ENCODE measurements at places on chromosomes 3 and 15. TPM values are rescaled to one million over a fixed set of nuclear protein-coding genes. Genes with fewer than 3 reads are reported as not detected.

- H3K36me3 ChIP-seq = peaks cover 48% of the 10 kb centered on the region
- H3K4me3 ChIP-seq = no peak overlapping the region
- no peaks in the 10 kb centered on the region for H3K27me3 ChIP-seq
- no peak for DNase-seq
- peak overlapping the region; percentile 46 for H3K27ac ChIP-seq
These were observed 560.8 kb downstream of the FOXP1 start for GRCh38 chr3:71022551-71023335.

DNA sequence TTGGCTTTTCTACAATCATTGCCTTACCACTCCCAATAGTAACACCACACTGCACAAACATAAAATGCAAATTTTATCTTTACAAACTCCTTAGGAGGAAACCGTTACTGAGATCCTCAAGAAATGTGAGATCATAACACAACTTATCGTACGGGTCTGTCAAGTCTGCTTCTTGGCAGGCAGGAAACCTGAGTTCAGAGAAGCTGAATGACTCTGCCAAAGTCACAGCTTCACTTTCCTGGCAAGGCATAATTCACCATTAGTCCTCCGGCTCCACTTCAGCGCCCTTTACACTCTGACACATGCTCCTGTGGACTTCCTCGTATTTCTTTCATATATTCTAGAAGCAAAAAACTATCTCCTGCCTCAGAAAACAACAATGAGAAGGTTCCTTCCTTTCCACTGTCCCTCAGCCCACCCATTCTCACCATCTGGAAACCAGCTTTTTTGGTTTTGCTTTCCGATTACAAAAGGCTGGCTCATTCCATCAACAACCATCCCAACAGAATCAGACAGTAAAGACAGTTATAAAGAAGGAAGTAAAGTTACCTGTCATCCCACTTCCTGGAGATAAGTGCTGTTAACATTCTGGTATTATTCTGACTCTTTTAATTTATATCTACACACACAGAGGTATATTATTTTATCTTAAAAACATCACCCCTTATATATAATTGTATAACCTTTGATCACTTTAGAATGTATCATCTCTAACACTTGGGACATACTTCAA lies 223.4 kb downstream of the STT3B start:
- peak; percentile 38 for DNase-seq
- peaks cover 6% of the 10 kb centered on the region for H3K36me3 ChIP-seq
- H3K4me1 ChIP-seq = peaks cover 48% of the 10 kb centered on the region
- H3K27ac ChIP-seq = peak overlapping the region; percentile 93

DNA sequence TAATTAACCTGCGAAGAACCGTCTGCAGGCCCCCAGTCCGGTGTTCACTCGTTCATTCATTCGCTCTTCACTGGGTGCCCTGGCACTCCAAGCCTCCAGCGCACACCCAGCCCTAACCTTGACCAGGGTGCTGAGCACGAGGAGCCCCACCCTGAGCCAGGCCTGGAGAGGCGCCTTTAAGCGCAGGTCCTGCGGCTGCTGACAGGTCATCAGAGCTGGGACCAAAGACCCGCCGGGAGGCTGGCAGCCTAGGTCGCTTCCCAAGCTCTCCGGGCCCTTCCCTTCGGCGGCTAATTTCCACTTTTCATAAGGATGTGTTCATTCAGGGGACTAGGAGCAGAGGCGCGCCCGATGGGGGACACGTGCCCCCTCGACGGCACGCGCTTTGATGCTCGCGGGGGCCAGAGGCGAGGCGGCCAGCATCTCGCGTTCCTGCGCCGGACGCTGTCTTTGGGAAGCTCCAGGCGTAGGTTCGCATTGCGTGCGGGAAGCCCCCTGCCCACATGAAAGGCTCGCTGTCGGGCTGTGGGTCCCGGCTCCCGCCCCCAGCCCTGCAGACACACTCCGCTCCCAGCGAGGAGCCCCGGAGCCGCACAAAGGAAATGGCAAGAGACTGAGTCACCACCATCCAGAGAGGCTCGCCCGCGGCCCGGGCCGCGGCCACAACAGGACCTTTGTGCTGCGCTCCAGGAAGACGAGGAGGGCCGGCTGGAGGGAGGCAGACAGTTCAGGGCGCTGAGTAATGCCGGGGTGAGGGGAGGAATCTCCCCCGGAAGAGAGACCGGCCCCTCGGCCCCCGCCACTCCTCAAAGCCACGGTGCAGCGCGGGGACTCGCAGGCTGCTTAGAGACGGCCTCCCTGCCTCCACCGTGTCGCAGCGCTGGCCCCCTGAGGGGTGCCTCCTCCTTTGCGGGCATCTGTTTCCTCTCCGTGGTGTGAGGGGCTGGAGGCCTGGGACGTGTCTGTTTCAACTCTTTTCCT lies 266.4 kb upstream of the HES1 start:
- H3K4me1 ChIP-seq = peaks cover 10% of the 10 kb centered on the region
- H3K27me3 ChIP-seq = peaks cover 31% of the 10 kb centered on the region
- DNase-seq = no peak
- H3K27ac ChIP-seq = no peak overlapping the region

DNA sequence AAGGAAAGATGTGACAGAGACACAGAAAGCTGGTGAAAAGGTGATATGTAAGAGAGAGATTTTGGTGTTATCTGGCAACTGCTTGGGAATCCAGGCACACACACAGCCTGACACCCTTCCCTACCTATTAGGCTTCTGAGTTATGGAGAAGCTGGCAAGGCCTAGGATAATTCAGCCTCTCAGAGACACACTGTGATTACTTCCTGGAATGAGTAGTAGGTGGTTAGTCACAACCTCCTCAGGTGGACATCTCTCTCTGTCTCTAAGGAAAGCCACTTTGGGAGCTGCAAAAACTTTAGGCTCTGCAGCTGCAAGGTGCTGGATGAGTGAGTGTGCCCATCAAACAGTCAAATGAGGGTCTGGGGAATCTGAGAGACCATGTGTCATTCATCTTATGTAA lies 201.9 kb downstream of the PDCD6IP start:
- no peaks in the 10 kb centered on the region for H3K27me3 ChIP-seq
- no peak overlapping the region for H3K27ac ChIP-seq
- no peak for DNase-seq
- H3K4me3 ChIP-seq = no peak overlapping the region
- no peaks in the 10 kb centered on the region for H3K4me1 ChIP-seq

- no peak for DNase-seq
- no peak overlapping the region for H3K4me3 ChIP-seq
- H3K36me3 ChIP-seq = peaks cover 4% of the 10 kb centered on the region
- H3K4me1 ChIP-seq = peaks cover 17% of the 10 kb centered on the region
These were observed 37.9 kb downstream of the GASK1A start for GRCh38 chr3:43017004-43017403.

DNA sequence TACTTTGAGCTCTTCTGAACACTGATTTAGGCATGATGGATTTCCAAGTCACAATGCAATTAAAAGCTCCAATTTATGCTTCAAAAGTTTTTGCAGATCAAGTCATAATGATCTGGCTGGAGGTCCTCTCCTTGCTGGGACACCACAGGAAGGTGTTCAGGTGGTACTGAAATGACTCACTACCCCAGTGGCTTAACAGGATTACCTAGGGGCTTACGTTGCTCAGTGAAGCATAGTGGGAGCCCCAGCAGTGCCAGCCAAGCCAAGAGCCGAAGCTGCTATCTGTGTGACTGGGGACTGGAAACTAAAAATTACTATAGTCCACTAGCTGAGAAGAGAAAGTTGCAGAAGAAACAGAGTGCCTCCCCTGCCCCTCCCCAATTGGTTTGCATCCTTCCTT lies 110.1 kb upstream of the LPP start:
- H3K27ac ChIP-seq = no peak overlapping the region
- H3K4me3 ChIP-seq = no peak overlapping the region
- H3K27me3 ChIP-seq = peaks cover 3% of the 10 kb centered on the region
- no peaks in the 10 kb centered on the region for H3K36me3 ChIP-seq

DNA sequence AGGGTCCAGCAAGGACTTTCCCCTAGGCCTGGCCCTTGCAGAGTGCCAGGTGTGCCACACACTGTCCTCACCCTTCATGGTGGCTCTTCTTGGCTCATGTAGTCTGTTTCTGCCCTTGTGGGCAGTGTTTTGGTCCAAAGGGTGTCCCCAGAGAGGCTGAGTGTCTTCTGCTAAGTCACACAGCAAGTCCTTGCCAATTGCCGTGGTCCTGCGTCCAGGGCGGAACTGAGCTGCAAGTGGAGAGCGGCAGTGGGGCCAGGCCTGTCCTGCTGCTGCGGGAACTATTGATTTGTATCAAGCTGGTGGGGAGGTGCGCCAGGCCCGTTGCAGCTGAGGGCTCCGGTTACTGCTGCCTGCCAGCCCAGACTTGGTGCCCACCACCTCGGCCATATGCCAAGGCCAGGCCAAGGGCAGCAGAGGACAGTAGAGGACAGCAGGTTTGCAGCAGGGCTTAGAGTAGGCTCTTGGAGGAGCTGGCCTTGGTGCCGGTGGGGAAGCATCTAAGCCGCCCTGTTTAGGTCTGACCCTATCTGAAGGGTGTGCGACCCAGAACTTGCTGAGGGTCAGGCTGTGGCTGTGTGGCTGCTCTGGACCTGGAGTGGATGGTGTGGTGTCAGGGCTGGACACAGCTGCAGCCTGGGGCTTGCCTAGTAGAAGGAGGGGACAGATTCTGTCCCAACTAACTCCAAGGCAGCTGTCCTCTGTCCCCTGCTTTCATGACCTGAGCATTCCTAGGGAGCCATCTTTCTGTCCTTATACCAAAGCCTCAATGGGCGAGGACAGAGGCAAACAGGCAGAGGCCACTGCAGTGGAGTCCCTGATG lies 4.5 kb downstream of the AMIGO3 start:
- DNase-seq = no peak
- H3K27ac ChIP-seq = no peak overlapping the region
- no peak overlapping the region for H3K4me3 ChIP-seq
- peaks cover 5% of the 10 kb centered on the region for H3K36me3 ChIP-seq
- no peaks in the 10 kb centered on the region for H3K27me3 ChIP-seq

- DNase-seq = no peak
- H3K4me3 ChIP-seq = no peak overlapping the region
- no peak overlapping the region for H3K27ac ChIP-seq
- H3K27me3 ChIP-seq = no peaks in the 10 kb centered on the region
- no peaks in the 10 kb centered on the region for H3K4me1 ChIP-seq
- H3K36me3 ChIP-seq = no peaks in the 10 kb centered on the region
These were observed 515.9 kb downstream of the NLGN1 start for GRCh38 chr3:173913397-173913796.

- no peak for DNase-seq
- H3K4me3 ChIP-seq = no peak overlapping the region
- no peaks in the 10 kb centered on the region for H3K4me1 ChIP-seq
- H3K36me3 ChIP-seq = no peaks in the 10 kb centered on the region
These were observed 290.6 kb downstream of the SATB1 start for GRCh38 chr3:18134386-18135059.

GRCh38 chr3:115523458-115523857 lies 99.9 kb upstream of the GAP43 start:
- no peaks in the 10 kb centered on the region for H3K27me3 ChIP-seq
- H3K27ac ChIP-seq = no peak overlapping the region
- no peak for DNase-seq
- peaks cover 9% of the 10 kb centered on the region for H3K4me1 ChIP-seq
- no peaks in the 10 kb centered on the region for H3K36me3 ChIP-seq

- H3K27me3 ChIP-seq = peaks cover 47% of the 10 kb centered on the region
- H3K27ac ChIP-seq = no peak overlapping the region
- DNase-seq = no peak
- H3K36me3 ChIP-seq = no peaks in the 10 kb centered on the region
- no peaks in the 10 kb centered on the region for H3K4me1 ChIP-seq
These were observed 12.4 kb upstream of the GREM1 start for GRCh38 chr15:32705446-32705845.

- H3K27me3 ChIP-seq = peaks cover 23% of the 10 kb centered on the region
- H3K36me3 ChIP-seq = no peaks in the 10 kb centered on the region
- DNase-seq = no peak
These were observed 9.2 kb downstream of the ILDR1 start for GRCh38 chr3:122012821-122013220.

GRCh38 chr15:43220991-43221403 lies at the start of gene EPB42:
Gene EPB42, minus strand, starts transcription at chr15:43221018. Its CDS starts 193 bp downstream, at chr15:43220825.
- no peak within 1 kb of the TSS for H3K27ac ChIP-seq
- H3K27me3 ChIP-seq = peaks cover 19% of the 10 kb centered on the region
- no peak for DNase-seq
- no peaks in the 10 kb centered on the region for H3K36me3 ChIP-seq

- H3K27me3 ChIP-seq = no peaks in the 10 kb centered on the region
- no peak overlapping the region for H3K27ac ChIP-seq
- no peak for DNase-seq
- H3K4me3 ChIP-seq = no peak overlapping the region
These were observed 911.6 kb upstream of the ARPP21 start for GRCh38 chr3:34727700-34728099.

DNA sequence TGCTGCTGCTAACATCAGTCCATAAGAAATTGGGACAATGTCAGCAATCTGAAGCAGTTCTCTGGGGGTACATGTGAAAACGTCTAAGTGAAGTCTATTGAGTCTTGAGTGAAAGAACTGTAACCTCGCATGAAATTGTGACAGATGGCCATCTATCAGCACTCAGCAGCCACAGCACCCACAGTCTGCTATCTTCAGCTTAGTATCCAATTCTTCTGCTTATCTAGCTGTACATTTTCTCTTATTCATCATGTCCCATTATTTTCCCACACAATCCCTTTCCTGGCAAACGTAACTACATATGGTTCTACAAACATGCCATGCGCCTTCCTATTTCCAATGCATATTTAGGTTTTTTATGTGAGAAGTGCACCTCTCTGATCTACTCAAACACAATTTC lies 629.7 kb downstream of the NTRK3 start:
- no peaks in the 10 kb centered on the region for H3K4me1 ChIP-seq
- H3K27me3 ChIP-seq = peaks cover 3% of the 10 kb centered on the region
- no peak overlapping the region for H3K27ac ChIP-seq
- H3K36me3 ChIP-seq = no peaks in the 10 kb centered on the region
- DNase-seq = no peak

GRCh38 chr3:186640929-186641328 lies 730 bp downstream of the FETUB start:
- no peaks in the 10 kb centered on the region for H3K4me1 ChIP-seq
- H3K4me3 ChIP-seq = no peak overlapping the region
- no peak overlapping the region for H3K27ac ChIP-seq
- no peak for DNase-seq
- no peaks in the 10 kb centered on the region for H3K36me3 ChIP-seq

Gene SAMMSON
- total RNA-seq = not detected

Gene ECE2
- total RNA-seq = not detected

Gene GOLGA6B
- total RNA-seq = not detected

Gene EPHB3
- total RNA-seq = 0.22 TPM

Gene BNC1
- total RNA-seq = not detected
